ENCODE measurements at places on chromosomes 1 and 21. TPM values are rescaled to one million over a fixed set of nuclear protein-coding genes. Genes with fewer than 3 reads are reported as not detected.
A peak's percentile ranks its signal among the peaks of the same experiment; 100 is the strongest.

- no peak for DNase-seq
Measured at GRCh38 chr1:7983086-7983778, 21.7 kb downstream of the PARK7 start.

The FOXD2 gene
- total RNA-seq = not detected

GRCh38 chr21:37461479-37461878, 94.9 kb downstream of the DYRK1A start:
- DNase-seq = no peak

GRCh38 chr1:16719571-16720350, 20.6 kb upstream of the RNU1-4 start:
- peak; percentile 73 for DNase-seq

The KRTAP13-2 gene
- total RNA-seq = not detected

DNA sequence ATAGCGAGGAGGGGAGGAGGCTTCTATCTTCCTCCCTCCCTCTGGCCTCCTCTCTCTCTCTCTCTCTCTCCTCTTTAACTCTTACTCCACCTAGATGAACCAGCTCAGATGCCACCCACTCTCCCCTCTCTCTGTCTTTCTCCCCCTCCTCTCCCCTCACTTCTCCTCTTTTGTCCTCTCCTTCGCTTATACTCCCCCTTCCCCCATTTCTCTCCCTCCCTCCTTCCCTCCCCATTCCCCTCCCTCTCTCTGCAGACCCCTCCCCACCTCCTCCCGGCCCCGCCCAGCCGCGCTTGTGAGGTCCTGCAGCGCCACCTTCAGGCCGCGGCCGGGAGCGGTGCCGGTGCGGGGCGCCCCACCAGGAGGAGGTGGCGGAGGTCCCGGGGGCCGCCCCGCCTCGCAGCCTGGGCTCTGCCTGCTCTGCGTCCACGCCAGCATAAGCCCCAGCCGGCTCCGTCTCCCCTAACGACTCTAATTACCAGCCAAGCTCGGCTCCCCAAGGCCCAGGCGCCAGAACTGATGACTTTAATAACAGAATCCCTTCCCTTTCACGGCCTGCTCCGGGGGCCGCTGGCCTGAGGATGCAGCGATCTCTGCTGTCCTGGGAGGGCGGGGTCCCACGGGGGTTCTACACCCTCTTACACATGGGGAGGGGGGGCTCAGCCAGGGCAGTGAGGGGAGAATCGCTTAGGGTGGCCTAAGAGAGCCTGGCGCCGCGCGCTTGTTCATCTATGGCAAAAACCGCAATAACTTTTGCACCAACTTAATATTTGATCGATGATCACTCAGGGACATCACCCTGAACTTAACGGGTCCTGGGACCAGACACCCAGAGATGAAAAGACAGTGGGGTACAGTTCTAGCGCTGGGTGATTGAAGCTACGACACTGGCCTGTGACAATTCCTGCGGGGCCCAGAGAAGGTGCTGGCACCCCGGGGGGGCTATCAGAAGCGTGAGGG, 637.3 kb downstream of the MATN1 start:
- peak; percentile 71 for DNase-seq

DNA sequence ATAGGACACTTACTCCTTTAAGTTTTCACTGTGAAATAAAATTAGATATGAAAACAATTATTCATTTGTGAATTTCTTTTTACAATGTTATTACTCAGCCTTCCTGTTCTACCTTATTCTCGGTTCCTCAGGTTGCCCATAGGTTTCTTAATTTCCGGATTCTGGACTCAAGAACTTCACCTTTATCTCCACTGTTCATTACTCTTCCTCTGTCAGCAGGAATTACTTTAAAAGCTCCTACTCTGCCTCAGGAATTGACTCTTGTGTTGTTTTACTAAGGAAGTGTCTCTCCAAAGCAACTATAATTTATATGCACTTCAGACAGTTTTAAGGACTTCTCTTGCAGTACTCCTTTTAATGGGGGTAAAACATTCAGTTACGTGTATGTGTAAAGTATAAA, 123.8 kb downstream of the OSBPL9 start:
- DNase-seq = no peak

GRCh38 chr1:204190212-204191211, 5.8 kb downstream of the KISS1 start:
- no peak for DNase-seq

- DNase-seq = no peak
Measured at GRCh38 chr21:46386734-46387088, 62.8 kb downstream of the PCNT start.

The TNFRSF4 gene
- total RNA-seq = 1.8 TPM

DNA sequence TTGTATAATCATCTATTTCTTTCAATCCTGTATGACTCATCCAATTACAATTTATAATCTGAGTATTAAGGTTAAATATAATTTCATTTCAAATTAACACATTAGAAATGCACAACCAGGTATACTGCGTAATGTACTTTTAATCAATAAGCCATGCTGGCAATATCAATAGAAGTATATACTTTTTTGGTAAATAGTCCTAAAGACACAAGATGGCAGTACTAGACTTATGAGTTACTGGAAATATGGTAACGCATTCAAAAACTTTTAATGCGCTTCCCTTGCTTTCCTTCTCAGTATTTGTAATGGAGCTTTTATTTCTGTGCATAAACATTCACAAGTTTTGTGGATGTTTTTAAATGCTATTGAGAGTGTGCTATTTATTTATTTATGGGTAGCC, 1162.0 kb upstream of the TMPRSS15 start:
- DNase-seq = no peak

- DNase-seq = no peak
Measured at GRCh38 chr1:46315669-46316403, 12.3 kb downstream of the UQCRH start.

The FAF1 gene
- total RNA-seq = 53.9 TPM

The NEXN gene
- total RNA-seq = 107 TPM

The NPHP4 gene
- total RNA-seq = 5.7 TPM

- no peak for DNase-seq
Measured at GRCh38 chr1:46607345-46608130, 3.5 kb upstream of the MKNK1 start.

DNA sequence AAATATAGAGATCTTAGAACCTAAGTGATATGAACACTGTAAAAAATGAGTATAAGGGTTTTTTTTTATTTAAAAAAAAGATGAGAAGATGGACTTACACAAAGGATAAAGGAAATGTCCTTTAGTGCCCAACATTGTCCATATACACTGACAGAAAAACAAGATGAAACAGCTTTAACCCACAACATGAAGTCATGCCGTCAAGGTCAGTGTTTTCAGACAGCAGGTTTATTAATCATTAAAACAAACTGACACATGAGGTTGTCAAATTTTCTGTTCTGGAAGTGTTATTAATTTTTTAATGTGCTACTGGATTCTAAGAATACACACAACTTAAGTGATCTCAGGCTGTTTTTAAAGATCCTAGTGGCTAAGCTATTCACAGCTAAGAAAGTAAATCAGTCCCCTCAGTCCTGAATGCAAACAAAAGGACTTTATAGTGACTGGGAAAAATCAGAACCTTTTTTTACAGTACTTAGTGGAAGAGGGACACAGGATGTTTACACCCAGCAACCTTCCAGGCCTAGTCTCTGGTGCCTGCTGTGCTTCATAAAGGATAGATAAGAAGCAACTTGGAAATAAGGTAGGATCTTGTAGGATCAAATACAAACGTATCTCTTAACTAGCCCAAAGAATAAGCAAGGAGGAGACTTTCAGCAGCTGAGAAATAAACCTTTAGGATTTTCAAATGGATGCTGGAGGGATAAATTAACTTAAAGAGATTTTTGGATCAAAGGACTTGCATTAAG, 21.9 kb upstream of the PKN2 start:
- no peak for DNase-seq

The G0S2 gene
- 19.3 TPM for total RNA-seq

The MTARC2 gene
- total RNA-seq = 22.7 TPM

GRCh38 chr1:94096797-94097549, 24.0 kb downstream of the ABCA4 start:
- DNase-seq = peak; percentile 80

GRCh38 chr1:19680644-19681043, 16.0 kb downstream of the HTR6 start:
- no peak for DNase-seq

DNA sequence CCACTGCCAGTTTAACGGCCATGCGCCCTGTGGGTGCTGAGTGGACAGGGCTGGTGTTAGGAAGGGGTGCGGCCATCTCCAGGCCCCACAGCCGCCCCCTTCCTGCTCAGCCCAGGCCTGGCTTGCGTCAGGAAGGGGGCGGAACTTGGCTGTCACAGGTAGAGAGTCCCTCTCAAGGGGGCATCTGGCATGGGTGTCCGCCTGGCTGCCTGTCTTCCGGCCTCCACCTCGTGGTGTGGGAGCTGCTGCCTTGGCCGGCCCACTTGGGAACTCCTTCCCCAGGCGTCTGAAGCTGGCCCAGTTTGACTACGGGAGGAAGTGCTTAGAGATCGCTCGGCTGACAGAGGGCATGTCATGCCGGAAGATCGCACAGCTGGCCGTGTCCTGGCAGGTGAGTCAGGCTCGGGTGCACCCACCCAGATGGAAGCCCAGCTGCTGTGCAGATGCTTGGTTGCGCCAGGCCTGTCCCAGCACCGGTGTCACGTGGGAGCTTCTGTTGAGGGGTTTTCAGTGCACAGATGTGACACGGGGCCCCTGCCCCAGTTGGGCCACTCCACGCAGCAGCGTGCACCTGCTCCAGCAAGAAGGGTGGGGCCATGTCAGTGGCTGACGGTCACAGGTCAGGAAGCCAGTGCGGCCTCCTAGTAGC, 9.1 kb upstream of the ATAD3B start:
- no peak for DNase-seq

DNA sequence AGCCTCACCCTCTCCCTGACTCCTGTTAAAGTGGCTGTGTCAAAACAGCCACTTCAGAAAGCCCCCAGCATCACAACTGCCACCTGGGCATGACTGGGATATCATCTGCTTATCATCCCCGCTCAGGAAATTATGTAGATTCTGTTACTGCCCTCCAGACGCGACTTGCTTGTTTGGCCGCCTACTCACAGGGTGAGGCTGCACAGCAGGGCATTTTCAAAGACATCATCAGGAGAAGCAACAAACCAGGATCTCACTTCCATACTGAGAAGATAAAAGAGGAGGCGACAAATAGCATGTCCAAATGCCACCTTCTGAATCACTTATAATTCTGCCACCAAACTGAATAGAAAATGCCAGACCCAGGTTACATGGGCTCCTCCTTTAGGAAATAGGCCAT, 94.8 kb downstream of the MIS18A start:
- no peak for DNase-seq

The CCDC181 gene
- 1.2 TPM for total RNA-seq

DNA sequence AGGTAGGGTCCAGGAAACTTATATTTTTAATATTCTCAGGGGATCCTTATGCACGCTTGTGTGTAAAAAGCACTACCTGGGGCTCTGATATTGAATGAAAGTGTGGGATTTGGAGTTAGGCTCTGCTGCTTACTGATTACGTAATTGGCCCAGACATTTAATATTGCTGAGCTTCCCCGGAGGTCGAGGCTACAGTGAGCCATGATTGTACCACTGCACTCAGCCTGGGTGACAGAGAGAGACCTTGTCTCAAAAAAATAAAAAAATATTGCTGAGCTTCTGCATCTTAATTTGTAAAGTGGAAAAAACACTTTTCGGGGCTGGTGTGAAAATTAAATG, 62.2 kb upstream of the KIF26B start:
- no peak for DNase-seq

The OR2L3 gene
- total RNA-seq = 0.27 TPM

The FBXO28 gene
- 32.7 TPM for total RNA-seq

The LRRC8B gene
- 3.0 TPM for total RNA-seq

DNA sequence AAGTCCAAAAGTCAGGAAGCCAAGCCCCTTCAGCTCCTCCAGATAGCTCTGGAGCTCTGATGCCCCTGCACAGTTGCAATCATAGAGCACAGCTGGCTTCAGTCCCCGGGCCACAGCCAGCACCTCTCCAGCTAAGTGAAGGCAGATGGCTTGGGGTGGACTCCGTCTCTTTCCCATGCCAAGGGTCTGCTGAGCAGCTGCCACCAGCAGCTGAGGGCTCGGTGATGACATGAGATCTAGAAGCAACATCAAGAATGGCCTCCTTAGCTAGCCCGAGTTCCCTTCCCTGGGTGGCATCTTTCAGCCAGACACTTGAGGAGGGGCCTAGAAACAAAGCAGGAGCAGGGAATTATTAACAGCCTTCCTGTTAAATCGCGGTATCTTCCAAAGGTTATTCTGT, 973 bp downstream of the C1orf74 start:
- DNase-seq = no peak

The CDCA8 gene
- under 0.01 TPM for total RNA-seq

GRCh38 chr1:14300991-14301703, 297.3 kb upstream of the KAZN start:
- peak; percentile 73 for DNase-seq

DNA sequence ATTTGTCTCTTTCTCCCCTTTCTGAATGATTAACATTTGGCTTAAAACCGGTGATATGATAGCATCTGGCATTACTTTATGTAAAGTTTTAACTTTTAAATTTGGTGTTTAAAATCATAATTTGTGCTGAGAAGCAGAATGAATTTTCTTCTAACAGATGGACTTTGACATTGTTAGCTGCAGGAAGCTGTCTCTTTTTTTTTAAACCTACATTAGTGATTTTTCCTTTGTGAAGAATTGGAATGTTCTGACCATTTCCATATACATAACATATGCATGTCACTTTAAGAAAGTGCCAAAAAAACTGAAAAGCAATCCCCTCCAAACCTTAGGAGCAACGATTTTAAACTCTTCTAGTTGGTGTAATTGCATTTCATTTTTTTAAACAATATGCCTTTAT, 22.2 kb downstream of the F3 start:
- DNase-seq = no peak

DNA sequence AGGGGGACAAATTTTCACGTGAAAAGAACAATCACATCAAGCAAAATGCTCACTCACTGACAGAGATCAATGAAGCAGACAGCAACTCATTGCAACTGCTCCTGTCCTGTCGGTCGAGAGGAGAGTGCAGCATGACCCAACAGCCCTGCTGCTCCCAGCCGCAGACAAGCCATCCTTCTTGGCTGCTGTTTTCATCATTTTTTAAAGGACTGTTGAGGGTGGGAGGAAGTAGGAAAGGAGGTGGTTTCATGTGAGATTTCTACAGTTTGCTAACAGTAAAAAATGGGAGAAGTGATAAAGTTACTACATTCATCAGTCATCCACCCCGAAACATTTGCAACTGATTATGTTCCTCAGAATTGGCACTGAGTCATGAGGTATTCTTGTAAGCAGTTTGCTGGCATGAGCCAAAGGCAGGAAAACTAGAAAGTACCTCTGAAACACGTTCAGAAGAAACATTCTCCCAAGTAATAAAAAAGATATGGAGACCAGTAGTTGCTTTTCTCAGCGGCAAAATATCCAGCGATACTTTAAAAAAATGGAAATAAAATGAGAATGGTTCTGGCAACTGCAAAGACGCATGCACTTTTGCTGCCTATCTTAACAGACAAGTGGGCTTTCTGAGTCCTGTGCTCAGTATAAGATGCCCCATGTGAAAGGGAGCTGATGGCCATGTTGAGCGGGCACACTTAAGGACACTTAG, 72.0 kb upstream of the CLDN14 start:
- DNase-seq = no peak

- DNase-seq = no peak
Measured at GRCh38 chr1:70499695-70500094, 88.6 kb downstream of the CTH start.

The UTS2 gene
- not detected for total RNA-seq

Data from sigmoid colon (tissue), 7 donors.